ENCODE measurements at places on chromosomes 1 and 21.

GRCh38 chr1:40301066-40301465, 16.0 kb downstream of the COL9A2 start:
- no peak for DNase-seq

DNA sequence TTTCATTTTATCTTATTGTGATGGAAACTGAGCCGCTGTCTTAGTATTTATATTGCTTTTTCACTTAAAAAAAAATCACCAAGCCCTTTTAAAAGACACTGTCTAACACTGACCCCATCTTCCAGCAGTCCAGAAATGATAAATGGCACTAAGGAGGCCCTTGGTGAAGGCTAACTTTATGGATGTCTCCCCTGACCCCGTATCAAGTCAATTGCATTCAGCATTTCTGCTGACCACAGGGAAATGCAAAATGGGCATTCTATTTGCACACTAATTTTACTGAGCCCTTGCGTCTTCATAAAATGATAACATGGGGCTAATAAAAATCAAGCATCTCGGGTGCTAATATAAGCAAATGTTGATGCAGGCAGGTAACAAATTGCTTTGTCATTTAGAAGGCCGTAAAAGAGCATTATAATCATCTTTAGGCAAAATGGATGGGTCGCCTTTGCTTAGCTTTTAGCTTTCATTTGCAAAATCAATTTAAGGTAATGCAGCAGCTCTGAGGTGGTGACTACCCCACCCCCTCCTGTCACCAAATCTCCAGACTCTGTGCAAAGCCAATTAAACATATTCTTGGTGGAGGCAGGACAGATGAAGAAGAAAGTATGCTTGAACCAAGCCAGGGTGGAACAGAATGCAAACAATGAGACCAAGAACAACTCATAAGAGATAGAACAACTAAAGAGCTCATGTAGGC, 110.8 kb downstream of the BEND5 start:
- no peak for DNase-seq

DNA sequence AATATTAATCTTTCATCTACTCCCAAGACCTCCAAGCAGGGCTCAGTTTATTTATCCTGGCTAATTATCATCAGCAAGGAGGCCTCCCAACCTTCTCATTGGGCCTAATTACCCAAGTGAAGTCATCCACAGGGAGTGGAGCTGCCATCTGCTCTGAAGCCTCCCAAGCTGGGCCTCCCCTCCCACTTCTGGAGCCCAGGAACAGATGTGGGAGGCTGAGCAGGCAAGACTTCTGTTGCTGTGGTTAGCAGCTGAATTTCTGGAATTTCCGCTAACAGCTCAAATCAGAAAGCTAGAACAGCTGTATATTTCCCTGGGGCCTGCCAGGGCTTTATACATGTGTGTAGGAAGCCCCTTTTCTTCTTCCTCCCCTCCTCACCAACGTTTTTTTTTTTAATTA, 127.5 kb downstream of the UCK2 start:
- DNase-seq = peak; percentile 78

DNA sequence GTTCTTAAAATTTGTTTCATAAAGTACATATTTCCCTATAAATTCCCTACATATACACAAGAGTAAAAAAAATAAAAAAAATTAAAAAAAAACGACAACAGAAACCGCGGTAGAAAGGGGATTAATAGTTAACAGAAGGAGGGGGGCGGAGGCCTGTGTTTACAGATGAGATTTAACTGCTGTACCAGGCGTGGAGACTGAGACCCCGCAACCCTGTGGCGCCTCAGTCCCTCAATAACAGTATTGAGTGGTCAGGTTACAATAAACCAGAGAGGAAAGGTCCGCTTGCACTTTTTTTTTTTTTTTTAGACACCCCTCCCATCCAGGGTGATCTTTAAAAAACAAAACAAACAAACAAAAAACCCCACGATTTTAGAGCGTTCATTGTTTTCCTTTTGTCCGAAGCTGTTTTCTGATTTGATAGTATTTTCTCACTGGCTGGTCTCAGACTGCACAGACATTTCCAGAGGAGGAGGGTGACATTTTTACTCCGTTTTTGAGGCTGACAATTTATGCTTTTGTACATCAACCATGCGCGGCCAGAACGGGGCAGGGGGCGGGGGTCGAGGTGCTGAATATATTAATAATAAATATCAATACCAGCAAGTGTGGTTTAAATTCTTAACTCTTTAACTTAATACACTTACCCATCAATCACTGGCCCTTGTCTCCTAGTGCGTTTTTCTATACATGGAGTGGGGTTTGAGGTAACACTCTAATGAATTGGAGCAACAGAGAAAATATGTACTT, 1223.9 kb downstream of the BRINP3 start:
- no peak for DNase-seq

GRCh38 chr1:201884425-201884824, 4.3 kb upstream of the SHISA4 start:
- no peak for DNase-seq

- no peak for DNase-seq
These were observed 58.1 kb downstream of the GLIS1 start for GRCh38 chr1:53680868-53681267.

GRCh38 chr1:204130981-204131892, 20.6 kb downstream of the ETNK2 start:
- peak; percentile 90 for DNase-seq

DNA sequence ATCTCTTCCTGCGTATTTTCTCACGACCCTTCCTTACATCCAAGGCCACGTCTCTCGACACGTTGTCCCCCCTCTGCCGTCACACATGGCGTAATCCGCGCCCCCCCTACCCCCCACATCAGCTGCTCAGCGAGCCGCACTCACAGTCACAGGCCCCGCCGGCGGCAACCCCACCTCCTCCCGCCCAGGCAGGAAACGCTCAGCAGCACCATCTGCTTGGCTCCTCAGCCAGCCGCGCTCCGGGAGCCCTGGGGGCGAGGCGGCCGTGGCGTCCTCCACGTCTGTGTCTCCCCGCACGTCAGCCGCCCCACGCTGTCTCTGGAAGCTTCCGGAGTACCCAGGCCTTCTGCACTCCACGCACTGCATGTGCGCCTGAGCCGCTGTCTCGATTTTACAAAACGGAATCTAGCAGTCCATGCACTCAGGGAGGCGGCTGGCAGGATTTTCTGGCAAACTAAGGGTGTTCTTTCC, 64.6 kb downstream of the SIK1 start:
- peak; percentile 75 for DNase-seq

All from AG08395 (cell line).